Activated CD4-positive, alpha-beta T cell treated with anti-CD3 and anti-CD28 coated beads, Interleukin-2, amount 50 U/mL, for 24 hours (primary cell): ENCODE measurements at places on chromosomes 4 and X.

GRCh38 chrX:40310016-40310415 is 212.3 kb upstream of the BCOR start:
- DNase-seq: no peak

DNA sequence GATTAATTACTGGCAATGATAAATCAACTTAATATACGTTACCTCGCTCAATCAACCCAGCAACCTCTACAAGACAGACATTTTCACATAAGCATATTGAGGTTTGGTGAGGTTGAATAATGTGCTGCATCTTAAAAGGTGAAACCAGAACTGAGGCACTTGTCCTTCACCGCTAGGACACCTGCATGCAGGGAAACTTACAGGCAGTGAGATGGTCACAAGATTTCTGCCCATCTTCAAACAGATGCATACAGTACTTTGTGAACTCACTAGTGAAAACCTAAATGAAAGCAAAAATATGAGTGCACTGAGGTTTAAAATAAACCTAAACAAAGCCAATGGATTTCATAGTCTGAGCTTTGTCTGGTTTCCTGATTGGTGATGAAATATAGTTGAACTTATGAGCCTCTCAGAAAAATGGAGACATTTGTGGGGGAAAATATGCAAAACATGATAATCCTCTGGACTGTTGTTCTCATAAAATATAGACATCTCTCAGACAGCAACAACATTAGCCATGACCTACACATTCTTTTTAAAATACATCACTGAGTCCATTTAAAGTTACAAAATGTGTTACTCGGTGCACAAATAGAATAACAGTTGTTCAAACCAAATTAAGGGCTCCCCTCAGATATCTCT is 20.9 kb upstream of the PRSS12 start:
- no peak for DNase-seq

- no peak for DNase-seq
Measured at GRCh38 chr4:145735827-145736226, 55.9 kb downstream of the C4orf51 start.

DNA sequence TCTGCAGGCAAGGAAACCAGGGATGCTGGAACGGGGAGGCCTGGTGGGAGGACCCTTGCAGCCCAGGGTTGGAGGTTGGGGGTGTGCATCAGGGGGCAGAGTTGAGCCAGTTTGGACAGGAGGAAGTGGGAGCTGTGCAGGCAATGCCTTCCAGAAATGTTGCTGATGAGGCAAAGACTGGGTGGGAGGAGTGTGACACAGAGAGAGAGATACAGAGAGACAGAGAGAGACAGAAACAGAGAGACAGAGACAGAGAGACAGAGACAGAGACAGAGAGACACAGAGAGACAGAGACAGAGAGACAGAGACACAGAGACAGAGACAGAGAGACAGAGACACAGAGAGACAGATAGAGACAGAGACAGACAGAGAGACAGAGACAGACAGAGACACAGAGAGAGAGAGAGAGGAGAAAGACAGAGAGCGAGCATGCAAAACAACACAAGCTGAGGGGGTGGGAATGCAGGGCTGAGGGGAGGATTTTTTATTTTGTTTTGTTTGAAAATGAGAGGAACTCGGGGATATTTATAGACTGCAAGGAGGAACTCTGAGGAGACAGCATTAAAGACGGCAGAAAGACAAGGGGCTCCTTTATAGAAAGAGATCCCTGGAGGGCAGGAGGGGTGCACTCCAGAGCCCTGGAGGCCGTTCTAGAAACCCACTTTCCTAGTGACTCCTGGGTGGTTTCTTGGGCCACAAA is 1.9 kb upstream of the HAUS3 start:
- DNase-seq: no peak

GRCh38 chr4:112517911-112518310 is 1.9 kb upstream of the NEUROG2 start:
- DNase-seq: no peak

- DNase-seq: no peak
Measured at GRCh38 chr4:38831653-38832052, 25.0 kb downstream of the TLR6 start.

GRCh38 chrX:106588801-106589200 is 23.0 kb upstream of the RADX start:
- DNase-seq: no peak

DNA sequence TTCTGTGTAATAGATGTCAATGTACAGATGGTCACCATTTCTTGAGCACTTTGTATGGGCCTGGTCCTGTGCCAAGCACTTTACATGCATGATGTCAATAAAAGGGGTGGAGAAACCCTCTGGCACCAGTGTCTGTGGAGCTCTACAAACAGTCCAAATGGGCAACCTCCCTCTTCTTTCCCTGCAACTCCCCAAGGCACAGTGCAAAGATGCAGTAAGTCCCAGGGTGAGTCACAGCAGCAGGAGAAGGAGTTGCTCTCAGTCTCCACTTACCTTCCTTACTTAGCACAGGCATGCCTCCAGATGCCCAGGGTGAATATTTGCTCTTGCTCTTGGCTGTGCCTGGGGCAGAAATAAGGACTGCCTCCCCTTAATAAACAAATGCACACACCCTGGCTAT is 4.3 kb downstream of the OCIAD2 start:
- DNase-seq: no peak

DNA sequence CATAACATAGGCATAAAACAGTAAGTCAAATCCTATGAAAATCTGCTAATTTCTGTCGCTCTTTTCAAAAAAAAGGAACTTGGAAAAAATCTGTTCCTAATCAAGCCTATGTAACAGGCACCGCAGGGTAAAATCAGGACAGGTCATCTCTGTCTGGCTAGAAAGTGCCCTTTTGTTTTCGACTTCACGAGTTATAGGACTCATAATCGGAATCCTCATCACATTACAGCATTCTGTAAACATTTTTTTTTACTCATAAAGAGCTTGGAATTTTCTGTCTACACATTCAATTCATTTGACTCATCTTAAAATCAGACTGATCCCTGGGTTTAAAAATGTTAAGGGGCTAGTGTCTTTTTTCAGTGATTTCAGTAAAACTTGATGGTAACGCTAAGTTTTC is 181.7 kb upstream of the TBC1D9 start:
- no peak for DNase-seq

DNA sequence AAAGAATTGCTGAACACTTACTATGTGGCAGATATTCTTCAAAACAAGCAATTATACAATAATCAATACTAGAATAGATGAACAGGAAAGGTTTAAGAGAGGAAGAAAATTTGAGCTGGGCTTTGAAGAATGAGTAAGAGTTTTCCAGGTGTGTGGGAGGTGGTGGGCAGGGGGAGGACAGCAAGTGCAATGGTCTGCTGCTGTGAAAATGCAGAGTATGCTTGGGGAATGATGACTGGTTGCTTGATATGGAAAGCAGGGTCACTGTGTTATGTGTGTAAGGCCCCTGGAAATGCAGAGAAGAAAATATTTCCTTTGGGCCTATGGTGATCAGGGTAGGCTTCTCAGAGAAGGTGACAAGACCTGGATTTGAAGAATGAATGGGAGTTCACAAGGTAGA is 300.3 kb downstream of the CAMK2D start:
- no peak for DNase-seq

DNA sequence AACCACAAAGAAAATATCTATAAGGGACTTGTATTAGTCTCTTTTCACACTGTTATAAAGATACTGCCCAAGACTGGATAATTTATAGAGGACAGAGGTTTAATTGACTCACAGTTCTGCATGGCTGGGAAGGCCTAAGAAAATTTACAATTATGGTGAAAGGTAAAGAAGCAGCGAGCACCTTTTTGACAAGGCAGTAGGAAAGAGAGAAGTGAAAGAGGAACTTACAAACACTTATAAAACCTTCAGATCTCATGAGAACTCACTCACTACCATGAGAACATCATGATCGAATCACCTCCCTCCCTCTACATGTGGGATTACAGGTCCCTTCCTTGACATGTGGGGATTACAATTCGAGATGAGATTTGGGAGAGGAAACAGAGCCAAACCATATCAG is 856.0 kb downstream of the TRAM1L1 start:
- no peak for DNase-seq

DNA sequence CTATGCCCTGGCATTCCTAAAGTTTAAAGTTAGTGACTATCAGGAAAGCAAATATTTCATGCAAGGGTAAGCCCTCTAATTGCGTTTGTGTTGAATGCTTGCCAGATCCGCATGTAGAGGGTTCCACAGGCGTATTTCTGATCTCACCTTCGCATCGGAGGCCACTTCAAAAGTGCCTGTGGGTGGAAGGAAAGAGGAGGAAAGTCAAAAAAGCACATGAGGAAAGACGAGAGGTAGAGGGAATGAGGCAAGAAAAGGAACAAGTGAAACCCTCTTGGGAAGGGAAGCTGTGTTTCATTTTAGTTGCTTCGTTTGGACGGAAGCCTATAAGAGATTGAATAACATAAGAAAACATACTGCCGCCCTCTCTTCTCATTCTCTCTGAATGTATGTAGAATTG is 628.8 kb downstream of the SPRY1 start:
- DNase-seq: no peak

- DNase-seq: no peak
Measured at GRCh38 chr4:183286590-183287308, 33.3 kb downstream of the CLDN22 start.

DNA sequence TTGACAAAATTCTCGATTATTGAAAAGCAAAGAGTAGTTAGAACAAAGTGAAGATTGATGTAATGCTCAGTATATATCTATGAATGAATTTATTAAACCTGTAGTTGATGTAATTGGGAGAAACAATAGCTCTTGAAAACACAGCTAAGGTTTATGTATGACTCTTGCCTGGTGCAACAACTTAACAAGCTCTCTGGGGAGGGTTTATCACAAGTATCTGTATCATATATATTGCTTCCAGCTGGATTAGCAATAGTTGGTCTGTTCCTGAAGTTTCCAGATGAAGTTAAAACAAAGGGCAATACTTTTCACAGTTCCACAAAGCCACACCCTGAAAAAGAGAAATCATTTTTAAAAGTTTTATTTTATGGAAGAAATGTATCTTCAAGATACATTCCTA is 91.4 kb downstream of the ARSJ start:
- no peak for DNase-seq

- DNase-seq: no peak
Measured at GRCh38 chr4:48698029-48698971, 81.8 kb downstream of the FRYL start.

DNA sequence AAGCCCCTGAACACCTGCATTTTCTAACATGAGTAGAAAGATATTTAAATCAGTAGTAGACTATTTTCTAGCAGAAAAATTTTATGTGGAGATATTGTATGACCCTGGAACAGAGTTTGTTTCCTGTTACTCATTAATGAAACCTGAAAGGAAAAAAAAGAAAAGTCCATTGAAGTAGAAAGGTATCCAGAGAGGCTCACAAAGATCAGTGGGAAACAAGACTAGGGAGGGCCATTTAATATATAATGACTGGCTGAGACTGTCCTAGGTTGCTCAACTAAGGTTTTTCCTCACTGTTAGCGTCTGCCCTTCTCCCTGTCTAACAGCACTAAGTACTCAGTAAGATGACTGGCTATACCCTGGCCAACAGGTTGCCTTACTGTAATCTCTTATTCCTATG is 788.6 kb downstream of the GLUD2 start:
- DNase-seq: no peak

- no peak for DNase-seq
Measured at GRCh38 chr4:109131559-109131958, 170.9 kb downstream of the COL25A1 start.

- DNase-seq: no peak
Measured at GRCh38 chr4:76640353-76640910, 205.4 kb downstream of the SHROOM3 start.

GRCh38 chr4:152369203-152369901 is 166.5 kb downstream of the FBXW7 start:
- no peak for DNase-seq

- no peak for DNase-seq
Measured at GRCh38 chr4:20615486-20616260, 84.6 kb upstream of the PACRGL start.

GRCh38 chrX:132216806-132217202 is 2.4 kb downstream of the RAP2C start:
- peak; percentile 9 for DNase-seq

GRCh38 chr4:94202769-94203168 is 4.9 kb upstream of the SMARCAD1 start:
- DNase-seq: no peak

GRCh38 chrX:8861908-8862307 is 60.7 kb upstream of the FAM9A start:
- no peak for DNase-seq

DNA sequence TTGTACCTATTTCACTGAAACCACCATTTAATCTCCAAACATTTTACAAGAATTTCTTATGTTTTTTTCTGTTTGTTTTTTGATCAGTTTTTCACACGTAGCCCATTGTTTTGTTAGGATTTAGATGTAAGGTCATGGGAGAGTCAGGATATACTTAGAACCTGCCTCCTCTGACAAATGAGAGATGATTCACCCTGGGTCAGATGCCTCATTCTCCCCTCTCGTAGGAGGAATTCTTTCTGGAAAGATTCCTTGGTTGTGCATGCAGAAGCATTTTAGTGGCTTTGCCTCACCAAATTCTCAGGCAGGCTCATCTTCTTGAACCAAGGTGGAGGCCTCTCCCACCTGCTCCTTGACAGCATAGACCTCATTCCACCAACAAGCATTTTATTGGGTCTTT is 599.3 kb downstream of the SPRY1 start:
- no peak for DNase-seq

GRCh38 chr4:173585876-173586572 is 56.0 kb upstream of the HAND2 start:
- DNase-seq: no peak

GRCh38 chr4:6425336-6425735 is 47.1 kb downstream of the PPP2R2C start:
- DNase-seq: no peak

GRCh38 chr4:160194716-160195115 is 1091.8 kb downstream of the RAPGEF2 start:
- no peak for DNase-seq

- DNase-seq: no peak
Measured at GRCh38 chr4:150337734-150338133, 244.2 kb upstream of the MAB21L2 start.

GRCh38 chrX:50168241-50168687 is 32.5 kb downstream of the AKAP4 start:
- no peak for DNase-seq

DNA sequence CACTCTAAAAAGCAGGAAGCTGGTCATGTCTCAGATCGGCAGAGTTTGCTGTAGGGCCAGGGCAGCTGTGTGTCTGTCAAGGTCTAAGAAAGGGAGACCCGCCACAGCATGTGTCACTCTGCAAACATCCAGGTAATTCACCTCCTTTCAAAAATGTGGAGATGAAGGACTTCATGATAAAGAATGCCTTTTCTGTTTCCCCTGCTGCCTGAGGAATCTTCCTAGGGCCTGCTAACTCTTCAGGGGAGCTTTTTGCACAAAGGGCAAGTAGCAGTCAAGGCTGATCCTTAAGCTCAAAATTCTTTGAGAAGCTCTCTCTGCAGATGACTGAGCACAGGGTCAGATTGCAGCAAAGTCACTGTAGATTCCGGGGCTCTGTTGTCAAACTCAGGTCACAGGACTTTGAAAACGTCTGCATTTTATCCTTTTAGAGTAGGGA is 21.1 kb downstream of the RASL11B start:
- DNase-seq: no peak

GRCh38 chr4:73821325-73821724 is 15.2 kb upstream of the CXCL6 start:
- no peak for DNase-seq

- peak; percentile 24 for DNase-seq
Measured at GRCh38 chrX:40651620-40652223, 4.4 kb upstream of the CXorf38 start.
